Activated CD4-positive, alpha-beta T cell treated with anti-CD3 and anti-CD28 coated beads, Interleukin-2, amount 50 U/mL, for 16 hours (primary cell): ENCODE measurements at places on chromosomes 13 and 19.

GRCh38 chr13:19657872-19658591 lies 24.6 kb downstream of the MPHOSPH8 start:
- DNase-seq: no peak

DNA sequence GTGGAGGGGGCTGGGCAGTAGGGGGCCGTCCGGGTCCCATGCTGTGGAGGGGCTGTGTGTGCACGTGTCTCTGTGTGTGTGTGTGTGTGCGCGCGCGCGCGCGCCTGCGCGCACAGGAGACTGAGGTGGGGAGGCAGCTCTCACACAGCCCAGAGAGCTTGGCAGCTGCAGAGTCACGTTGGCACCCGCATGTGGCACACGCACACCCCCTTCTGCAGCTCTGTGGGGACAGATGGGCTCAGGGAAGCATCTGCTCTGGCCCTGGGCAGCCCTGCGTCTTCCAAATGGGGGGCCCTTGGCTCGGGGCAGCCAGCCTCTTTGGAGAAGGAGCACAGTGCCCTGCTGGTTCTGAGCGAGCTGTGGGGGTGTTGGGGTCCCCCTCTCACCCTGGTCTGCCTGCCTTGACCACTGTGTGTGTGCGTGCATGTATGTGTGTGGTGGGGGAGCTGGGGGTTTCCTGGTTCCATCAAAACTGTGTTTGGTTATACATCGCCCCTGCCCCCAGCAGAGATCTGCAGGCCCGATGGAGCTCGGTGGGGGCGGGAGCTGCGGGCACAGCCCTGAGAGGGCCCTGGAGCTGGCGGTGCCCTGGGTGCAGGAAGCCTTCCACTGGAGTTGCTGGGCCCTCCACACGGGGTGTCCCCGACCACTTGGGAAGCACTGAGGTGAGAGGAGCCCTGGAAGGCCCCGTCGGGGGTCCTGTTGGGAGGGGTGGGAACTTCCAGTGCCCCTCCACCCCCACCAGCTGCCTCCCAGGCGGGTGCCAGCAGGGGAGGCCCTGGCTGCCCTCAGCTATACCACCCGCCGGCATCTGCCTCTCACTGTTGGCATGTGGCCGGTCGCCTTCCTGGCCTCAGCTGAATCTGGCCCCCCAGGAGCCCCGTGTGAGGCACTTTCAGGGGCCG lies 67.1 kb downstream of the KDM4B start:
- DNase-seq: no peak

GRCh38 chr13:30234619-30235162 lies 72.7 kb downstream of the KATNAL1 start:
- no peak for DNase-seq

GRCh38 chr13:50116430-50116973 lies 101.3 kb downstream of the KCNRG start:
- no peak for DNase-seq

GRCh38 chr13:98301721-98302120 lies 124.7 kb upstream of the RNF113B start:
- no peak for DNase-seq

DNA sequence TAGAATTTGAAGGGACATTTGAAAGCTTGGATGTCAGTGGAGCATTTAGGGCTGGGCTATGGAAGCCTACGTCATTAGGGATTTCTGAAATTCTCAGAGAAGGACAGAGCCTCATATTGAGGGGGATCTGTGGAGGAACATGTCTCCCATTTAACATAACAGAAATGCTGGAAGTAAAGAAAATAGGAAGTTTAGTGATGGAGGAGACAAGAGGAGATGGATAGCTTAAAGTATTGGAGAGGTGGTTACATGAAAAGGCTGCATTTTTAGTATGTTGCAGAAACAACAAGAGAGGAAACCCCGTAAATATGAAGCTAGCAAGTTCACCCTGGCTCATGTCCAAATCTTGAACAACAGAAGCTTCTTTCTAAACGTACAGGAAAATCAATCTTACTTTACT lies 24.4 kb downstream of the LIG4 start:
- no peak for DNase-seq

GRCh38 chr19:54422136-54422535 lies 6.9 kb downstream of the TTYH1 start:
- DNase-seq: no peak
